ENCODE measurements at places on chromosomes 3 and 15.

- no peak for DNase-seq
These were observed 63.7 kb downstream of the DCLK3 start for GRCh38 chr3:36700537-36701248.

DNA sequence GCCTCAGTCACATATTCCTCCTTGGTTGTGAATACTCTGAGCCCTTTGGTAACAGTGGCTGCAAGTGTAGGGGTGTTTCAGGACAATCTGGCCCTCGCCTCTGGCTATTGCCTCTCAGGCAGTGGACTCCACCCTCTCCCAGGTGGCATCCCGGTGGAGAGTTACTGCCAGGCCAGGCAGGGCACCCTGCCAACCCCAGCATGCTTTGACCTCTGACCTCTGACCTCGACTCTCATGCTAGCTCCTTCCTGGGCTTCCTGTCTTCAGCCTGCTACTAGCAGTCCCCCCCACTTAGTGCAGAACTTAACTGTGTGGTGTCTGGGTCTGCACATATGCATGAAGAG is 5.5 kb downstream of the TM6SF1 start:
- no peak for DNase-seq

DNA sequence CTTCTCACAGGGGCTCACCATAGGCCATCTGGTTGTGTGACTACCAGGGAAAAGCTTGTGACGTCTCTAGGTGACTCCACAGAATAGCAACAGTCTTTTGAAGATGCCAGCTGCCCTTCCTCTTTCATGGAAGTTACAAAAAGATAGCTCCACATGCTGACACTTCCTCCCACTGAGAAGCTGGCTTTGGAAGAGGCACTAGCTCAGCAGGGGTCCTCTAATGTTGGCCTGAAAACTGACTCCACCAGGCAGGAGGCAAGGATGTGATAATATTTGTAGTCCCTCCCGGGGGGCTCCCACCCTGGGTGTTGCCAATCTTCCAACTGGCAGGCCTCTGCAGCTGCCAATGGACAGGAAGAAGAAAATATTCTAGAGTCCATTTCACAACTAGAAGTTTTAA is 343.5 kb downstream of the NEK10 start:
- DNase-seq, result no peak

DNA sequence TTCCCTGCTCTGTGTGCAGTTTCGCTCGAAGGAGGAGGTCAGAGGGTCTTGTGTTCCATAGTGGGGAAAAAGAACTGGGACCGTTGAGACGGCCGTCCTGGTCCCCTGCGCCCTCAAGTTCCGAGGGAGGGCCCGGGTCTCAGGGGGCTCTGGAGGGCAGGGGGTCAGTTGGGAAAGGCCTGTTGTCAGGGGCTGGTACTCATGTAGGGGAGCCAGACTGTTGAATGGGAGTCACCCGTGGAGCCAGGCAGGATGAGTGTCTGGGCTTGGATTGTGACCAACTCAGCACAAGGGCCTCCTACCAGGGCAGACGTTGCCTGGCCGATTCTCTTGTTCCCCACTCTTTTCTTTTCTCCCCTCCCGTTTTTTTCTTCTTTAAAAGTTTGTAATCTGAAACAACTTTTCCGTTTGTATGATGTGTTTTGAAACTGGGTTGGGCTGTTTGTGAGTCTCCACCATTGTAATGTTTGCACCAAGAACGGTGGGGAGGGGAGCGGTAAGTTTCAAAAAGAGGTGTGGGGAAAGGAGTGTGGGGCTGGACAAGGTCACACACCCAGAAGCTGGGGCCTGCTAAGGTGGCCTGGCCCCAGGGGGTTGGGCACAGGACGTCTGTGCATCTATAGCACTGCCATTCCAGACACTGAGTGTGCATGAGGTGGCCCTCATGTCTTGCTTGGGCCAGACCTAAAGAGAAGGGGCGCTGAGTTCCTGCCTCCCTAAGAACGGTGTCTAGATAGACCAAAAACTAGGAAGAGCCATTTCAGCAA is 1.1 kb downstream of the CMTM7 start:
- no peak for DNase-seq

- no peak for DNase-seq
These were observed 98.4 kb downstream of the IQSEC1 start for GRCh38 chr3:12974819-12975218.
